Bladder microvascular endothelial cell (primary cell): ENCODE measurements at places on chromosomes 16 and 17. TPM values are rescaled to one million over a fixed set of nuclear protein-coding genes. Genes with fewer than 3 reads are reported as not detected.

Gene CACNA1H
- 0.31 and 1.1 TPM in 2 replicates for total RNA-seq

Gene CA7
- not detected in 2 replicates for total RNA-seq

Gene GCGR
- not detected in 2 replicates for total RNA-seq

Gene NUP93
- 67.8 and 83.1 TPM in 2 replicates for total RNA-seq

Gene MMD
- 6.8 and 24.0 TPM in 2 replicates for total RNA-seq

Gene TMEM114
- total RNA-seq = not detected in 2 replicates

Gene TBC1D28
- total RNA-seq = 0.19 TPM in 1 of 2 replicates, not detected in the other

Gene TRPV3
- not detected in 2 replicates for total RNA-seq

Gene E2F4
- total RNA-seq = 45.2 and 81.6 TPM in 2 replicates

Gene NME1
- total RNA-seq = 129 and 131 TPM in 2 replicates

Gene CCR7
- 0.06 and 0.16 TPM in 2 replicates for total RNA-seq

Gene CTRB2
- not detected in 2 replicates for total RNA-seq

Gene TERF2IP
- total RNA-seq = 38.2 and 55.0 TPM in 2 replicates

Gene HEXIM1
- total RNA-seq = 5.8 and 8.6 TPM in 2 replicates

Gene ADORA2B
- total RNA-seq = 3.9 and 5.6 TPM in 2 replicates

Gene IGSF6
- not detected in 2 replicates for total RNA-seq

Gene TMEM132E
- not detected in 2 replicates for total RNA-seq

Gene ARL4D
- 1.1 and 1.5 TPM in 2 replicates for total RNA-seq

Gene GDPD3
- 0.49 and 2.5 TPM in 2 replicates for total RNA-seq

Gene TERB1
- total RNA-seq = 0.06 and 0.16 TPM in 2 replicates
